ENCODE measurements at places on chromosomes 13 and 19. TPM values are rescaled to one million over a fixed set of nuclear protein-coding genes. Genes with fewer than 3 reads are reported as not detected.

The GET3 gene
- total RNA-seq, result 22.6 TPM

The KLK10 gene
- total RNA-seq, result not detected

The ZNF527 gene
- total RNA-seq, result 5.6 TPM

The MYPOP gene
- total RNA-seq, result 7.7 TPM

The RASAL3 gene
- 196 TPM for total RNA-seq
